ENCODE measurements at places on chromosomes 7 and 10. TPM values are rescaled to one million over a fixed set of nuclear protein-coding genes. Genes with fewer than 3 reads are reported as not detected.
A peak's percentile ranks its signal among the peaks of the same experiment; 100 is the strongest.

GRCh38 chr7:90666186-90666585, 70.1 kb downstream of the CDK14 start:
- H3K27me3 ChIP-seq = no peaks in the 10 kb centered on the region
- no peaks in the 10 kb centered on the region for H3K36me3 ChIP-seq
- H3K4me3 ChIP-seq = no peak overlapping the region

DNA sequence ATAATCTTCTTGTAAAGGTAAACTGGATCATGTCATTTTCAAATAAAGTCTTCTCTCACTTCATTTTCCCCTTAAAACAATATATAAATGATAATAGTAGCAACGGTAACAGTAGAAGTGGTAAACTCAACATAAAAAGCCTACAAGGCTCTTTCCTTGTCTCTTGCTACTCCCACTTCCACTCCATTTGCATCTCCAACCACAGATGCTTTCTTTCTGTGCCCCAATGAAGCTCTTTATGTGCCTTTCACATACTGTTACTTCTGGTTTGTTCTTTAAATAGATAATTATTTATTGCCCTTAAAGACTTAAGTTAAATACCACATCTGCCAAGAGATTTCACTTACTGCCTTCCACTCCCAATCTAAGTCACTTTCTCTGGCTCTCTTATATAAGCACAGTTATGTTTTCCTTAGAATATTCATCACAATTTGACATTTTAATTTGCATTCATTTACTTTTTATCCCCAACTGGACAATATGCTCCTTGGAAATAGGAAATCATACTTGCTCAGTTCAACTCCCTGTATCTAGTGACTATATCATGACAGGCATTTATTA, 149.9 kb downstream of the CRPPA start:
- no peak overlapping the region for H3K27ac ChIP-seq
- H3K27me3 ChIP-seq = no peaks in the 10 kb centered on the region
- DNase-seq = no peak
- H3K4me3 ChIP-seq = no peak overlapping the region

DNA sequence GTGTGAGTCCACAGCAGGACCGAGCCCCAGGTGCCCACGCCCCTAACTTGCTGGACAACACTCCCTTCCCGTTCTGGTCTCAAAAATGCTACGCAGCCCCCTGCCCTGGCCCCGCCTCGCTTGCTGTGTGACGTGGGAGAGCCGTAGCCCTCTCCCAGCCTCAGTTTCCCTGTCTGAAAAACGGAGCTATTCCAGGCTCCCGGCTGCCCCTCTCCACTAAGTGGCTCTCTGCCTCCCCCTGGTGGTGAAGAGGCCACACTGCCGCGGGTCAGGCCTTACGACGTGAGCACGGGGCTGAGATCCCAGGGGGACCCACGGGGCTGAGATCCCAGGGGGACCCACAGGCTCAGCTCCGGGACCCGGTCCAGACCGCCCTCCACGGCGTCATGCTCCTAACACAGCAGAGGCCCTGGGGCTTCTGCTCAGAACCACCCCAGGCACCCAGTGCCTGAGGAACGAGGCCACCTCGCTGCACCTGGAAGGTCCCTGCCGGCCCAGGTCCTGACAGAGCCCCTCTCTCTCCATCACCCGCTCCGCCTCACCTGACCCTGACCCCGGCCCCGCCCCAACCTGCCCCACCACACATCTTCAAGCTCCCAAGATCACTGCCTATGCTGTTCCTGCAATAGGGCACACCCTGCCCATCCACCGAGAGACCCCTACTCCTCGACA, 26.7 kb downstream of the MICALL2 start:
- peaks cover 2% of the 10 kb centered on the region for H3K27me3 ChIP-seq
- H3K36me3 ChIP-seq = no peaks in the 10 kb centered on the region
- peak; percentile 84 for DNase-seq
- H3K4me3 ChIP-seq = no peak overlapping the region
- H3K27ac ChIP-seq = no peak overlapping the region

DNA sequence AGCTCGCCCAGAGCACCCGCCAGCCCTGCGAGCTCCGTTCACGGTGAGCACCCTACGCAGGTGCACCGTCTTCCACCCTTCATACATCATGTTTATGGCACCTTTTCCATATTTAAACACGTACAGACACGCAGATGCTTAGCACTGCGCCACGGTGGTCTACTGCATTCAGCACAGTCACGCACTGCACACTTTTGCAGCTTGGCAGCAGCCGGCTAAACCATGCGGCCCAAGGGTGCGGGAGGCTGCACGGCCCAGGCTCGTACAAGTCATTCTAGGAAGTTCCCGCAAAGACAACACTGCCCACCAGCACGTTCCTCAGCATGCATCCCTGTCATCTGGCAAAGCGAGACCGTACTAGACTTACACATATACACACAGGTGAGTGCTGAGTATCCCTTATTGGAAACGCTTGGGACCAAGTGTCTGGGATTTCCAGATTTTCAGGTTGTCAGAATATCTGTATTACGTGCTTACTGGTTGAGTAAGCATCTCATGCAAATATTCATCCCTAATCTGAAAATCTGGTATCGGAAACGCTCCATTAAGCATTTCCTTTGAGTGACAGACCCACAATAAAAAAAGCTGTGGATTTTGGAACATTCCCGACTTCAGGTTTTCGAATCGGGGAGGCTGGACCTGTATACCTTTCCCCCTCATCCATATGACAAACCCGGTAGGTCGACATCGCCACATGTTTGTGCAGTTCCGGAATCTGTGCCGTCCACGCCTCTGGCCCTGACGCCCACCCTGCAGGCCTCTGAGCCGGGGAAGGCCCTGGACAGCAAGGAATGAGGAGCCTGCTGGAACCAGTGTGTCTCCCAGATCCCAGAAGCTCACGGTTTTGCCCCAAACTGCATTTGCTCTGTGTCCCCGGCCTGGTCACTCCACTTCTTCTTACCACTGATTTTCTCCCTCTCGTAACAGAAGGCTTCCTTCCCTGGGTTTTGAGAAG, 222.2 kb downstream of the ELFN1 start:
- H3K4me1 ChIP-seq = peaks cover 14% of the 10 kb centered on the region
- DNase-seq = no peak
- H3K36me3 ChIP-seq = peaks cover 18% of the 10 kb centered on the region
- no peak overlapping the region for H3K27ac ChIP-seq
- H3K27me3 ChIP-seq = no peaks in the 10 kb centered on the region

- H3K4me3 ChIP-seq = no peak overlapping the region
- DNase-seq = no peak
- no peaks in the 10 kb centered on the region for H3K36me3 ChIP-seq
- H3K27me3 ChIP-seq = peaks cover 4% of the 10 kb centered on the region
- no peak overlapping the region for H3K27ac ChIP-seq
Observed at GRCh38 chr7:111756687-111757178, 194.4 kb upstream of the IMMP2L start.

DNA sequence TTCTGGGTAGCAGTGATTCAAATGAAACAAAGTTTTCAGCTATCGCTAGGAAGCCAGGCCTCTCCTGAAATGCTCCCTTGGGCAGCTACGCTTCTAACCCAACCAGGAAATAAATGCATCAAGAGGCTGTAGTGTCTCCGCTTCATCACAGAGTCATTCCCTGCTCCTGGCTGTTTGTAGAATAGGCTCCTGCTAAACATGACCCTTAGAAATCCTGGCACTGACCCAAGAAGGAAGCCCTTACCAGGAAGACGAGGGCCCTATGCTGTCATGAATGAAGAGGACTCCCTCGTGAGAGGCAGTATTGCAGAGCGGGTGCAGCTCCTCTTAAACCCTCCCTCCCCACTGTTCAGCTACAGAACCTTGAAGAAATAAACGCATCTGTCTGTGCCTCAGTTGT, 48.3 kb downstream of the NOD1 start:
- H3K4me3 ChIP-seq = no peak overlapping the region
- no peak for DNase-seq
- peaks cover 3% of the 10 kb centered on the region for H3K4me1 ChIP-seq
- no peak overlapping the region for H3K27ac ChIP-seq

- no peak overlapping the region for H3K27ac ChIP-seq
- H3K36me3 ChIP-seq = no peaks in the 10 kb centered on the region
- no peak overlapping the region for H3K4me3 ChIP-seq
- H3K4me1 ChIP-seq = no peaks in the 10 kb centered on the region
- H3K27me3 ChIP-seq = peaks cover 8% of the 10 kb centered on the region
Observed at GRCh38 chr7:37751096-37751495, 67.5 kb downstream of the GPR141 start.

GRCh38 chr7:111012799-111013675, 77.9 kb upstream of the LRRN3 start:
- no peaks in the 10 kb centered on the region for H3K27me3 ChIP-seq
- H3K4me1 ChIP-seq = peaks cover 67% of the 10 kb centered on the region
- H3K36me3 ChIP-seq = peaks cover 7% of the 10 kb centered on the region
- H3K4me3 ChIP-seq = peak overlapping the region; percentile 66

DNA sequence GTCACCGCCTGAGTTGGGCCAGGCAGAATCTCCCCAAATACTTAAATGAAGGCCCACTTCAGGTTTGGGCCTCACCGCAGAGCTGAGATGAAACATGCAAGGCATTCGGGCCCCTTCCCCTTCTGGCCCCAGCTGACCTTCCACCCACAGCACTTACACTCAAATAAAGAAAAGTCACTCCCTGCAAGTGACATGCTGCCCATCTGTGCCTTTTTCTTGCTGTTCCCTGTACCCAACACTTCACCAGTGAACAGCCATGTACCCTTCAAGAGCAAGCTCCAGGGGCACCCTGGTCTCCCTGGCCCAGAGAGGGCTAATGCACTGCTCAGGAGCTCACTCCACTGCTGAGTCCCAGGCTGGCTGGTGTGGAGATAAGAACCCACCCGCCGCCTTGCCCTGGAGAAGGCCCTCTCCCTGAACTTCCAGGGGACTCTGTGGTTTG, 40.7 kb downstream of the ZCCHC24 start:
- H3K27ac ChIP-seq = no peak overlapping the region
- H3K4me3 ChIP-seq = no peak overlapping the region
- no peaks in the 10 kb centered on the region for H3K36me3 ChIP-seq
- DNase-seq = no peak
- no peaks in the 10 kb centered on the region for H3K4me1 ChIP-seq

GRCh38 chr10:67802767-67803538, 35.0 kb downstream of the DNAJC12 start:
- H3K27ac ChIP-seq = peak overlapping the region; percentile 67
- no peak overlapping the region for H3K4me3 ChIP-seq
- peaks cover 10% of the 10 kb centered on the region for H3K36me3 ChIP-seq
- H3K27me3 ChIP-seq = no peaks in the 10 kb centered on the region

DNA sequence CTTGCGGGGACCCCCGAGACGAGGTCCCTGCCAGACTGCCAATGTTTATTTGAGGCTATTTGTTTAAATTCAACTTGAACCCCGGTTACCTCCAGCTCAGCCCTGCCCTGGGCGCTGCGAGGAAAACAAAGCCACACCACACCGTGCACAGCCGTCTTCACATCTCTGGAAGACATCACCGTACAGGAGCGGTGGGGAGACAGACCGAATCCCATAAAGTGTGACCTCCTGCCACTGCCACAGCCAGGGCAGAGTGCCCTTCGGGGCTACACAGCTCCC, 40.0 kb downstream of the PRKAG2 start:
- peaks cover 37% of the 10 kb centered on the region for H3K4me1 ChIP-seq
- no peaks in the 10 kb centered on the region for H3K27me3 ChIP-seq
- H3K4me3 ChIP-seq = no peak overlapping the region
- H3K36me3 ChIP-seq = no peaks in the 10 kb centered on the region
- DNase-seq = no peak

DNA sequence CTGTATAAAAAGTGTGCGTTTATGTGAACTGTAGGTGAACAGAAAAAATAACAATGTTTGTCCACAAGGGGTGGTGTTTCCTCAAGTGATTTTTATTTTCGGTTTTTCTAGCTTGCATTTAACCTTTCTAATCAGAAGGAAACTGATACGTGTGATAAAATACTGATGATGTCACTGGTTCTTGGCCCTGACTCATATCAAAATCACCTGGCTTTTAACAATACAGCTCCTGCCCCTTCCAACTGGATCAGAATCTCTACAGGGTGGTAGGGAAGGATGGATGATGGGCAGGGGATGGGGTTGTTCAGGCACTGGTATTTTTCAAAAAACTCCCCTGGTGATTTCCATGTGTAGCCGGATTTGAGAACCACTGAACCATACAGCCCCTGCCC, 10.9 kb downstream of the NPFFR1 start:
- peaks cover 14% of the 10 kb centered on the region for H3K4me1 ChIP-seq
- DNase-seq = peak; percentile 20
- peak overlapping the region; percentile 52 for H3K27ac ChIP-seq
- H3K36me3 ChIP-seq = no peaks in the 10 kb centered on the region
- no peak overlapping the region for H3K4me3 ChIP-seq

- no peak overlapping the region for H3K27ac ChIP-seq
- no peaks in the 10 kb centered on the region for H3K36me3 ChIP-seq
- H3K27me3 ChIP-seq = peaks cover 9% of the 10 kb centered on the region
- no peak for DNase-seq
Observed at GRCh38 chr7:3860932-3861331, 559.9 kb downstream of the SDK1 start.

GRCh38 chr10:121610798-121611323, 12.6 kb upstream of the FGFR2 start:
- no peak overlapping the region for H3K27ac ChIP-seq
- no peaks in the 10 kb centered on the region for H3K36me3 ChIP-seq
- H3K4me3 ChIP-seq = no peak overlapping the region
- DNase-seq = no peak

GRCh38 chr10:102001435-102002068, 54.4 kb downstream of the ARMH3 start:
- H3K4me3 ChIP-seq = no peak overlapping the region
- peaks cover 18% of the 10 kb centered on the region for H3K4me1 ChIP-seq
- peak overlapping the region; percentile 42 for H3K27ac ChIP-seq
- peak; percentile 4 for DNase-seq
- no peaks in the 10 kb centered on the region for H3K27me3 ChIP-seq

DNA sequence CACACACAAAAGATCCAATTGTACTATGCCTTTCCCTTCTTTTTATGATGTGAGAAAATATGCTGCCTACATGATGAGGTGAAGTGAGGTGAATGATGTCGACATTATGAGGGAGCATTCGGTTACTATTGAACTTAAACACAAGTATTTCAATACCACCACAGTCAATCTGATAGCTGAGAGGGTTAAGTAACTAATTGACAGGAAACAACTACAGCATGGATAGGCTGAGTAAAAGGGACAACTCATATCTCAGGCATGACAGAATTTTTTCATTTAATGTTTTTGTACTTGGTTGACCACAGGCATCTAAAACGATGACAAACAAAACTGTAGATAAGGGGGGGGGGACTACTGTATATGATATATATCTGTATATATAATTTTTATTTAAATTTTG, 488.9 kb downstream of the SH2D4B start:
- H3K27me3 ChIP-seq = no peaks in the 10 kb centered on the region
- no peaks in the 10 kb centered on the region for H3K4me1 ChIP-seq
- no peak overlapping the region for H3K4me3 ChIP-seq
- H3K27ac ChIP-seq = no peak overlapping the region
- no peak for DNase-seq

- H3K27me3 ChIP-seq = no peaks in the 10 kb centered on the region
- H3K4me3 ChIP-seq = no peak overlapping the region
- H3K27ac ChIP-seq = peak overlapping the region; percentile 81
- H3K4me1 ChIP-seq = peaks cover 60% of the 10 kb centered on the region
- no peak for DNase-seq
Observed at GRCh38 chr10:74589851-74590250, 236.5 kb upstream of the KAT6B start.

GRCh38 chr10:668786-669485, 20.5 kb downstream of the DIP2C start:
- no peak overlapping the region for H3K27ac ChIP-seq
- no peaks in the 10 kb centered on the region for H3K4me1 ChIP-seq
- H3K4me3 ChIP-seq = no peak overlapping the region

MKX gene
- total RNA-seq = 0.81 TPM

C10orf67 gene
- 0.32 TPM for total RNA-seq

PKD2L1 gene
- not detected for total RNA-seq

FBXL13 gene
- 1.4 TPM for total RNA-seq

FAM13C gene
- total RNA-seq = not detected

GJD4 gene
- total RNA-seq = not detected

PIP gene
- total RNA-seq = not detected

MYO1G gene
- total RNA-seq = 399 TPM

DUSP5 gene
- total RNA-seq = 49.4 TPM

CALD1 gene
- 2.1 TPM for total RNA-seq
